ENCODE measurements at places on chromosomes 7 and 10.

DNA sequence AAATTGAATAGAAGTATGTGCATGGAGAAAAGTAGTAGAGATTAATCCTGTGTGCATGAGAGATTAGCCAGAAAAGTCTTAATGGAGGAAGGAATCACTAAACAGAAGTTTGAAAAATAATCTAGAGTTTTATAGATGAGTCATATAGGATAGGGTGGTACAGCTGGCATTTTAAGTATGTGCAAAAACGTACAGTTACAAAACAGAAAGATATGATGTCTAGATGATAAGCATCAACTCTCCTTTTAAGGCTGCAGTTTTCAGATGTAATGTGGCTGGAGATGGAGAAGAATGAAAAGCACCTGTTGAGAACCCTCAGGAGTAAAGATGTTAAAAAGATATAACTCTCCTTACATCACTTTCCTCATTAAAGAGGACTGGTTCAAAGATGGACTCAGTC lies 271.3 kb downstream of the STK31 start:
- no peak for DNase-seq

DNA sequence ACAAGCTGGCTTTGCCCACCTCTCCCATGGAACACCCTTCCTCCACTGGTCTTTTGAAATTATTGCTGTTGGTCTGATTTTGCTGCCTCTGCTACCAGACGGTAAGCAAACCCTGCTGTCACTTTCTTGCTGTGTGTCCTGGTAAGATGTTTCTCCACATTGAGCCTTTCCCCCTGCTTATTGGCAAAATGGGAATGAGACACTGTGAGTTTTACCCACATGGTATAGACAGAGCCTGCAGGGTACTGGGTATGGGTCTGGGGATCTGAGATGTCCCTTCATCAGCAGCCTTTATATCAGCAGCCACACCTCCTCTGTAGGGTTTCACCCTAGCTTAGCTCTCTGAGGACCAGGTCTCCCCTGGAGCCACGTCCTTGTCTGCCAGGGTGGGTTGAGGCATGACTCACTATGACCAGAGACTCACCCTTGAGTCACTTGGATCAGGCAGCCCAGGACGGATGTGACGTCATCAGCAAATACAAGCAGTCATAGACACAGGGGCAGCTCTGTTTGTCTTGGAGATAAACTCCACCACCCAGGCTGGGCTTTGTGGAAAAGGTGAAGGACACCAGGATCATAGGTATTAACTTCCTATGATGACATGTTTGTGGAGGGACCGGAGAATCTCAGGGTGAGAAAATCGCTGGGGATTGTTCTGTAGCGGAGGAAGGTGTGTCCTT lies 17.9 kb upstream of the BAIAP2L1 start:
- DNase-seq: no peak

- no peak for DNase-seq
Measured at GRCh38 chr10:110931769-110932381, 12.5 kb downstream of the SHOC2 start.

DNA sequence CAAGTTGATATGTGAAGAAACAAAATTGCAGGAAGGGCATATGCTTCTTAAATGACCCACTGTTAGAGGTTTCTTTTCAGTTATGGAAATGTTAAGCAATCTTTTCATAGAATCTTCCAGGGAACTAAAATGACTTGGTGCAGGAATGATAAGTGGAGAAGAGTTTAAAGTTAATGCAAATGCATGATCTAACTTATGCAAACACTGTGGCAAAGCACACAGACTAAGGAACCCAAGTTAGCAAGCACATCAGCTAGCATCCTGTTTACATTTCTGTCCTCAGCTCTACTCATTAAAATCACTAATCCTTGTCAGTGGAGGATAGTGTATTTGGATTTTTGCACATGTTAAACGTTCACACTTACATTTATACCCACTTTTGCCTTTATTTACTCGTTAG lies 9.3 kb downstream of the CLCN1 start:
- no peak for DNase-seq

DNA sequence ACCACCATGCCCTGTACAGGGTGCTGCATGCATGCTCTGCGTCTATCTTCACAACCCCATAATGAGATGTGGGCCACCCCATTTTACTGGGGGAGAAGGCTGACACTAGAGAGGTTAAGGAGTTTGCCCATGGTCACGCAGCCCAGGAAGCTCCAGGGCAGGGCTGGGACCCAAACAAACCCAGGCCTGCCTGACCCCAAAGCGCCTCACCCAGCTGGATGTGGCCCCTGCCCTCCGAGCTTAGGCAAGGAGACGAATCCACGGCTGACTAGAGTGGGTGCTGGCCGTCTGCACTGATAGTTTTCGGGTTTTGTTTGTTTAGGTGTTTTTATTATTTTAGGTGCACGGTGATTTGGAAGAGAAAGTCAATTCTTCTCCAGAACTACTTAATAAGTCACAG lies 65.7 kb downstream of the CHST15 start:
- DNase-seq: no peak

DNA sequence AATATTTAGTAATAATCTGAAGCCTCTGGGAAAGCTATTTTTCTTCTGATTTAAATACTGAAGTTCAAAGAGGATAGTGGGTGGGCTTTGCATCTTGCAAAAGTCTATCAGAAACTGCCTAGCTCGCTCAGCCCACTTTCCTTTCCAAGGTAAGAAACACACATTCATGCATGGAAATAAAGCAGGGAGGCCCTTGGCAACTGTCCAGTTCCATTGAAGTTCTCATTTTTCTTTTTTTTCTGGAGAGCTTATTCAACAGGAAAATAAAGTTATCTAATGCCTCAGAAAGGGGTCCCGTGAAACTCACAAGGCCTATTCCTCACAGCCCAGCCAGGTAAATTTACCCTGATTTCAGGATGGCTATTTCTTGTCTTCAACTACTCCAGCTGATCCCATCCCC lies 654.9 kb downstream of the KCNMA1 start:
- no peak for DNase-seq

GRCh38 chr7:110987127-110987693 lies 103.7 kb upstream of the LRRN3 start:
- no peak for DNase-seq

GRCh38 chr7:98257701-98258100 lies 5.7 kb upstream of the TECPR1 start:
- DNase-seq: no peak

- no peak for DNase-seq
Measured at GRCh38 chr10:96655461-96656197, 64.7 kb downstream of the PIK3AP1 start.

GRCh38 chr7:158093156-158093796 lies 494.3 kb downstream of the PTPRN2 start:
- no peak for DNase-seq

DNA sequence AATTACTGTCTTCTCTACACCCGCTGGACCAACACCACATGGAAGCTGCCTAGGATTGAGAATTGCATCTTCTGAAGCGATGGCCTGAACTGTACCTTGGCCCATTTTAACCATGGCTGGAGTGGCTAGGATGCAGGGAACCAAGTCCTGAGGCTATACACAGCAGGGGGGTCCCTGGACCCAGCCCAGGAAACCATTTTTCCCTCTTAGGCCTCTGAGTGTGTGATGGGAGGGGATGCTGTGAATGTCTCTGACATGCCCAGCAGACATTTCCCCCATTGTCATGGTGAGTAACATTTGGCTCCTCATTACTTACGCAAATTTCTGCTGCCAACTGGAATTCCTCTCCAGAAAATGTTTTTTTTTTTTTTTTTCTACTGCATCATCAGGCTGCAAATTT lies 822.7 kb downstream of the PCDH15 start:
- DNase-seq: no peak

- DNase-seq: peak; percentile 16
Measured at GRCh38 chr10:104925232-104925851, 284.3 kb downstream of the SORCS3 start.

DNA sequence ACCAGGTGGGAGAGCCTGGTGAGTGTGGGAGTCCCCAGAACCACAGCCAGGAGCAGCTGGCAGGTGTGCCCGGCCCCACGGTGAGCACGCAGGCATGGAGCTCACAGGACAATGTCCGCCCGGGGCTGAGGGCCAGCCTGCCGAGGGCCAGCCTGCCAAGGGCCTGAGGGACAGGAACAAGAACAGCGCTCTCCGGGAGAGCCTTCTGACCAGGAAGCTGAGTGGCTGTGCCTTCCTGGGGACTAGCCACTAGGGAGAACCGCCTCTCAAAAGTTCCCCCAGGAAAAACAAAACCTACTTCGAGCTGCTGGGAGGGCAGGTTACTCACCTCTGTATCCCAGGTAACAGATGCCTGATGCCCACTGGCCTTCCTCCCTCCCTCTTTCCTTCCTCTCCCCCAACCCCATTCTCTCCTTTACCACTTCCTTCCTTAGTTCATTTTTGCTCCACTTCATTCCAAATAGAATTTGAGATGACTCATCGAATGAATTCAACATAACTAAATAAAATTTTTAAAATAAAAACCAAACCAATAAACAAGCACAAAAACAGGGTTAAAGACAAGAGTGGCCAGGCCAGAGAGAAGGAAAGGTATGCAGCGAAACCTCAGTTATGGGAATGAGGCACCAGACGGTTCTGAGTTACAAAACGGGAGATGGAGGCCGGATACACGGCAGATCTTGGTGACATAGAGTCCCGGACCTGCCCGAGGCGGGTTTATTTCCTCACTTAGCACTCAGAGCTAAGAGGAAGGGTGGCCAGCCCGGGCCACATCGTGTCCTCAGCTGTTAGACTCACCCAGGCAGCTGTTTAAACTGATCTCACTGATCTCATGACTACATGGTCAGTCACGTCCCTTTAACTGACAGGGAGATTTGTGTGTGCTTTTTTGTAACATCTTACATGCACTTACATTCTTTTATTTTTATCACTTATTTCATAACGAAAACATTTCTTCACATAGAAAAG lies 128.5 kb downstream of the TNS3 start:
- peak; percentile 62 for DNase-seq

DNA sequence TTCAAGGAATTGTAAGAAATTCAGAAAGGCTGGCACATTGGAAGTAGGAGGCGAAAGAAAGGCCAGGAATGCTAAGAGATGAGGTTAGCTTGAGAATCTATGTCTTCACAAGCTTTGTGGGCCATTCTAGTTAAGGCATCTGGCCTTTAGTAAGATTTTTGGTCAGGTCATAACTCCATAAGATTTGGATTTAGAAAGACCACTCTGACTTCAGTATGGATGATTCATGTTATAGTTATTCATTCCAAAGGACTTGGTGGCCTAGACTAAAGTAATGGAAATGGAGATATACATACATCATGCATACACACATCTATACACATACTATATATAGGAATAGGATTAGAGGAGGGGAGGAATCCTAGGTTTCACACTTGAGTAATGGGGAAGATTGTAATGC lies 77.5 kb downstream of the SEPTIN7 start:
- DNase-seq: no peak

Measured in left ventricle myocardium inferior (tissue), 1 donor.